Activated CD4-positive, alpha-beta T cell treated with anti-CD3 and anti-CD28 coated beads, Interleukin-2, amount 10 ng/mL, durations not matched to agents 7 days and 5 days (primary cell): ENCODE measurements at places on chromosomes 2 and 18. TPM values are rescaled to one million over a fixed set of nuclear protein-coding genes. Genes with fewer than 3 reads are reported as not detected.

GRCh38 chr18:65788373-65788772 is 37.6 kb downstream of the CDH7 start:
- no peak for DNase-seq

GREB1L gene
- total RNA-seq = not detected

- DNase-seq = no peak
Measured at GRCh38 chr18:13910986-13911385, 4.3 kb downstream of the MC2R start.

GRCh38 chr2:76808732-76809131 is 713.4 kb downstream of the LRRTM4 start:
- no peak for DNase-seq

- DNase-seq = no peak
Measured at GRCh38 chr2:168660870-168661862, 141.3 kb upstream of the NOSTRIN start.

- DNase-seq = peak; percentile 79
Measured at GRCh38 chr2:144183727-144184126, 336.2 kb downstream of the ZEB2 start.

GRCh38 chr18:38751898-38752297 is 1186.3 kb upstream of the CELF4 start:
- DNase-seq = no peak

ROCK2 gene
- total RNA-seq = 20.5 TPM
